ENCODE measurements at places on chromosomes 12 and 14. TPM values are rescaled to one million over a fixed set of nuclear protein-coding genes. Genes with fewer than 3 reads are reported as not detected.

The CLMN gene
- total RNA-seq = 1.5 TPM

The SLC7A7 gene
- not detected for total RNA-seq

The LRRC10 gene
- not detected for total RNA-seq

The DNAH10 gene
- total RNA-seq = 0.14 TPM

The ZDHHC22 gene
- total RNA-seq = not detected

The GALC gene
- 16.3 TPM for total RNA-seq

The ANO2 gene
- not detected for total RNA-seq
